ENCODE measurements at places on chromosomes 6 and 20.

GRCh38 chr6:14501240-14501639 lies 383.7 kb downstream of the CD83 start:
- no peak for DNase-seq

- DNase-seq = no peak
Observed at GRCh38 chr6:32183483-32184083, 470 bp downstream of the AGER start.

DNA sequence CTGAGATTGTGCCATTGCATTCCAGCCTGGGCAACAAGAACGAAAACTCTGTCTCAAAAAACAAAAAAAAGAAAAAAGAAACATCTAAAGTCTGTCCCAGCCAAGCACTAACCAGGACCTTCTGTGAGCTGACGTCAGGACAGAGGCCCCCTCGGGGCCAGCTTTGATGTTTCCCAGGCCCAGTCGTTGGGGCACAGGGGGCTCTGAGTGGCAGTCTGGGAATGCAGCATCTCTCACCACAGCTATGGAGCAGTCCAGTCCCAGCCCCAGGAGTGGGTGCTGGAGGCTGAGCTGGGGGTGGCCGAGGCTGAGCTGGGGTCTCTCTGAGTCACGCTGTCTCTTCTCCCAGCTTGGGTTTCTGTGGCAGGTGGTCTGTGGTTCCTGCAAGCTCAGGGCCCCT lies 46.0 kb upstream of the SRF start:
- DNase-seq = no peak

DNA sequence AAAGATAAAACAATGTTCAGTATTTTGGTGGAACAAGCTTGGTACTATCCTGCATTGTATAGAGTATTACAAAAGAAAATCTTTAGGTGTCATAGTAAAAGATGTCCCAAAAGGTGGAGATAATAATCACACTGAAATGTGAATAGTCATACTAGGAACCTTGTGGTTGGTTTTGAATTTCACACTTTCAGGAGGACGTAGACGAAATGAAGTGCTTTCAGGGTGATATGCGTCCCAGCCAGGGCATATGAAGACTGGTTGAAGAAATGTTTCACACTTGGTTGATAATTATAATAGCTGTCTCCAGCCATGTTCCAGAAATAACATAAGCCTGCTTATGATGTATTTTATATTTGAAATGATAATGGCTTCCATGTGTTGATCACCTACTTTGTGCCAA lies 60.4 kb downstream of the SCAND1 start:
- DNase-seq = no peak

GRCh38 chr6:53244958-53245357 lies 96.3 kb upstream of the GCM1 start:
- peak; percentile 80 for DNase-seq

Data from hematopoietic multipotent progenitor cell treated with erythropoietin and hydrocortisone succinate and interleukin-3 and kit ligand, for 4 days (in vitro differentiated cells).